ENCODE measurements at places on chromosomes 12 and 14.

DNA sequence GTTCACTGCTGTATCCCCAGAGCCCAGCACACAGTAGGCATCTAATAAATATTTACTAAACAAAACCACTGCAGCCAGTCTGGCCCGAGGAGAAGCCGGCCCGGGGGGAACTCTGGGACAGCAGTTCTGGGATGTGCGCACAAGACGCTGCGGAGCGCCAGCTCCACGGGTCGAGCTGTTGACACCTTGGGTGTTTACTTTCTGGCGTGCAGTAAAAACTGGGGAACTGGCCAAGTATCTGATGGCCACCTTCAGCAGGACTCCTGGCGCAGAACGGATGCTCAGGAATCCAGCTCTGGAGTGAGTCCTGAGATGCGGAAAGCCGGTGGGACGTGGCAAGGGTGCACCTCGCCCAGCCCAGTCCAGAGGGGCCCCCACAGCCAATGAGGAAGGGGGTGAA, 65.6 kb downstream of the NCOR2 start:
- no peak for DNase-seq

DNA sequence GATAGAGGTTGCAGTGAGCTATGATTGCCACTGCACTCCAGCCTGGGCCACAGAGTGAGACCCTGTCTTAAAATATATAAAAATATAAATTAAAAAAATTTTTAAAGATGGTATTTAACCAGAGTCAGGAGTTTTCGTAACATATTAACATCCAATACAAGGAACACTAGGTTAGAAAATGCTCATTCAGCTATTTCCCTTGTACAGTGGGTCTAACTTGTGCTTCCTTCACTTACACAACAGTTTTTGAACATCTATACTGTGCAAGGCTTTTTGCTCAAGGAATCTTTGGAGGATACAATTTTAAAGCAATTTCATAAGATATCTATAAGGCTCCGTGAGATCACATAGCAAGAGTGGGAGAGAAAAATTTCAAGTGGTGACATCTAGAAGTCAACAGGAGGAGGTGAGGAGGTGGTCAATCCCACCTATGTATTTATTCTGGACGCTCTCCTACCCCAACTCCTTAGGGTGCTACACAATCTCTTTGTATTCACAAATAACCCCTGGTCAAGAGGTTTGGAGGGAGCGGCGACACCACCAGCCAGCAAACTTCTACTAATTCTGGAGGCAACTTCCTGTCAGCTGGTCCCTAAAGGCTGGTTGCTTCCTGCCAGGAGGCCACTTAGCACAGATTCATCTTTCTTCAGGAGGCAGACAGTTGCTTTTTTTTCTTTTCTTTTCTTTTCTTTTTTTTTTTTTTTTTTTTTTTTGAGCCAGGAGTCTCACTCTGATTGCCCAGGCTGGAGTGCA, 22.2 kb downstream of the DUSP16 start:
- no peak for DNase-seq

DNA sequence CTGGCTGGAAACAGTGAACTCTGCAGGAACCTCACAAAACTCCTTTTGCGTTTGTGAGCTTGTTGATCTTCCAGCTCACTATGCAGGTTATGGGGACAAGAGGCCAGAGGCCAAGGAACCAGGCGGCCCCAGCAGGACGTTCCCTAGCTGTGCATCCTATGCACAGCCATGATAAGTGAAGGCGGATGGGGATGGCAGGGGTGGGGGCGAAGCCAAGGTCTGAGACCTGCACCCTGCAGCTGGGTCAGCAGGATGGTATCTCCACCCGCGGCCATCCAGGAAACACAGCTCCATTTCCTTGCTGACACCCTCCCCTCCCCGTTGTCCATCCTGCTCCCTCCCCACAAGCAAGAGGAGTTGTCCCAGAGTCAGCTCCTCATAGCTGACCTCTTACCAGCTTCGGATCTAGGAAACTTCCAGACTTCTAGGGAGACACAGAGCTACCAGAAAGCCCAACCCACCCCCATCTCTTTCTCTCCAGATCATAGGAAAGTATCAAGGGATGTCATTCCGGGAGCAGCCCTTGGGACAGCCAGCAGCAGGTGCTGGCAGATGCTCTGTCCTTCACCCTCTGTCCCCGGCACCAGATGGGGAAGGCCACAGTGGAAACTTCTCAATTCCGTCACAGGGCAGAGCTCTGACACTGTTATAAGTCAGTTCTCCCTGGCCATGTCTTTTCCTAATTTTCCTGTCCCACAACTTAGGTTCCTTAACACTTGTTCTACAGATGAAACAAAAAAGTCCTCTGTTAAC, 9.4 kb downstream of the ZBTB39 start:
- no peak for DNase-seq

DNA sequence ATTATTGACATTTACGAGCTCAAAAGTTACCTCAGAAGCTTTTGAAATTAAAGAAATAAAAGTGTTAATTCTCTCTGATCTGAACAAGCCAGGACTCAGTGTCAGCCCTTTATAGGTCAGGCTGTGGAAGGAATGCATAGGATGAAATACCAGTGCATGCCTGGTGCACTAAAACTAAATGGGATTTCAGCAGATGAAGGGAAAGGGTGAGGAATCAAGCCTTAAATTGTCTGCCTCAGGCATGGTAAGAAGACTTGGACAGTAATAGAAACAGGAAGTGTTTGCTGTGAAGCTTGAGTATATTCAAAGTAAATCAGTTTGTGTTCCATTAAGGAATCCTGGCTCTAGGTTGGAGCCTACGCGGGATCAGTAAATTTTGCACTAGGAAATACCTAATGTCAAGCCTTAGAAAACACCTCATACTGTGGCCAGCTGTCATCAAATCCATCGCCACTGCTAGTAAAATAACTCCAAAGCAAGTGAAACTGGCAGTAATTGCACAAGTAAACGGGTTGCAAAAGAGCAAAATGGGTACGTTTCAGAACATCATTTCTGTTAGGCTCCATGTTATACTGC, 76.3 kb downstream of the PDE3A start:
- no peak for DNase-seq

GRCh38 chr14:67963545-67963944, 144.0 kb downstream of the RAD51B start:
- no peak for DNase-seq

GRCh38 chr14:88824314-88825077, at the start of gene TTC8:
TSS of gene TTC8 (plus strand) at chr14:88824651. CDS start at chr14:88824708, 57 bp downstream.
- DNase-seq = peak; percentile 90

GRCh38 chr12:102465762-102466560, 14.4 kb downstream of the IGF1 start:
- DNase-seq = no peak

GRCh38 chr14:67559639-67560038, 26.5 kb downstream of the PLEKHH1 start:
- DNase-seq = no peak

GRCh38 chr14:76769636-76770292, 8.5 kb downstream of the VASH1 start:
- DNase-seq = no peak

- DNase-seq = no peak
These were observed 992.7 kb upstream of the USP15 start for GRCh38 chr12:61267474-61267873.

GRCh38 chr14:29216268-29217232, 450.0 kb downstream of the FOXG1 start:
- no peak for DNase-seq

DNA sequence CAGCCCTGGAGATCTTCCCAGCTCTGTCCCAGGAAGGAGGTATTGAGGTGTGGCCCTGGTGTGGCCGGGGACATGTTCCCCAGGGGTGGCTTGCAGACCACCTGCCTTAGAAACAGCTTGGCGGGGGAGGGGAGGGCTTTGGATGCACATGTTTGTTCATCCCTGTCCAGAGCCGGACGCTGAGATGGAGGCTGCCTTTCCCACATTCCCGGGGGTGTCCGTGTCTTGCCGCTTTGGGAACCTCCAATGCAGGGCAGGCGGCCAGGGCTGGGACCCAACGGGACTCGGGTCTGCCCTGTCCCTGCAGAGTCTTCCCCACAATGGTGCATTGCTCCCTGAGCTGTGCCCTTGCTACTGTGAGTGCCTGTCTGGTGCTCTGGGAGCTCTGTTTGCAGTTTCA, 319.5 kb upstream of the SFSWAP start:
- no peak for DNase-seq

DNA sequence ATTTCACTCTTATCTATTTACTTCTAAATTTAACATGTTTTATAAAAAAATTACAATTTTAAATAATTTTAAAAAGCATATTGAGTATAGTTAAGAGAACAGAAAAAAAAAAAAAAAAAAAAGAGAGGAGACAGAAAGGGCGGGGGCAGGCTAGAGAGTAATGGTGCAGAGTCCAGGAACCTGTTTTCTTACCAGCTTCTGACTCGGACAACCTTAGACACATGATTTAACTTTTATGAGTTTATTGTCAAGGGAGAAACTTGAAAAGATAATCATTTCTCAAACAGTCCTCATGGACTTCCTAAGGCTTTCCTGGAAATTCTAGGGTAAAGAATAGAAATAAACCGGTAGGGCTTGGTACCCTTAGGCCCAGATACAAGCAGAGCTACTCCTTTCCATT, 84.3 kb downstream of the RPS6KA5 start:
- peak; percentile 57 for DNase-seq

GRCh38 chr14:33647385-33647786, 303.5 kb downstream of the EGLN3 start:
- no peak for DNase-seq

DNA sequence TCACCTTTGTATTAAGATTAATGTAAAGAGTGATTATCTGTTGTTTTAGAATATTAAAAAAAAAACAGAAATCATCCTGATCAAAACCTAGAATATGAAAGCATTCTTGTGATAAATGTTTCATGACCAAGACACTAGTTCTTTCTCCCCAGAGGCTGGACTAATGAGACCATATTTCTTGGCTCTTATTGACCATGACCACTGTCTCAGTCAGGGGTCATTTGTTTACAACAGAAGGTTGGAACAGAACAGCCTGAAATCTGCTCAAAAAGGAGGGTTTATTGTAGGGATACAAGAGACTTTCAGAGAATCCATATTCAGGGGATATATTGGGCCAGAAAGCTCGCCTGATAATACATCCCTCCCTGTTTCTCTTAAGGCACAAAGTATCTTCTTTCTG, 87.7 kb downstream of the TMEM30B start:
- DNase-seq = no peak

DNA sequence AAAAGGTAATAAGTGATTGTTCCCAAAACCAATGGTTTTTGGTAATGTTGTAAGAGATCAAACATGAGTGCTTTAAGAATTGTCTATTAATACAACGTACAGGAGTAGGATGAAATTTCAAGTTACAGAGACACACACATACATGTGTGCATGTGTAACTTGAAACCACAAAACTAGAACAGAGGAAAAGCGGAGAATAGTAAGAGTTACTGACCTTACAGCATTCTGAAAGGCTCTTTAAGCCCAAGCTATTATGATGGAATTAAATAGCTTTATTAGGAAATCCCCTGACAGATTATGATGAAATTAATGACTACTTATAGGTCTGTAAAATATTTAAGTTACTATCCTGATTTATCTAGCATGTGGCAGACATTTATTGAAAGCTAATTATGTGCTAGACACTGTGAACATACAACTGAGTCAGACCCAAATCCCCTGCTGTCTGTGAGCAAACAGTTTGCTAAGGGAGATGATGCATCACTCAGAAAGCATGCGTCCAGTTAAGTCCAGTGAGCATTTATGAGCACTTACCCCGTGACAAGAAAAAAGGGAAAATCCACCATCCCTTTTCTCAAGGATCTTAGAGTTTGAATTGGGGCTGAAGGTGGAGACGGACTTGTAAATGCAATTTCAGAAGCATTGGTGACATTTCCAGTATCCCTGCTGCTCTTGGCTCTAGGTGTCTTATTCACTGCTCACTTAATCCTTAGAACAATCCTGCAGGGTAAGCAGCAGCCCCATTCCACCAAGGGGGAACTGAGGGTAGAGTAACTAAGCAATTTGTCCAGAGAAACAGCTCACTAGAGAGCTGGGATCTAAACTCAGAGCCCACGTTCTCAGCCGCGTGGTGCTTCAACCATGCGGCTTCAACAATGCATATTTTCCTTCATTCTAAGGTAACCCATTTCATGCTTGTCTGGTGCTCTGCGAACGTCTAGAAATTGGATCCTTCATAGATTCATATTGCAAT, 117.4 kb downstream of the EML1 start:
- peak; percentile 36 for DNase-seq

GRCh38 chr12:123634142-123634561, 523 bp downstream of the GTF2H3 start:
- no peak for DNase-seq

Data from LoVo (cell line).